Breast epithelium (tissue), 4 donors: ENCODE measurements at places on chromosomes 7 and 10. TPM values are rescaled to one million over a fixed set of nuclear protein-coding genes. Genes with fewer than 3 reads are reported as not detected.

The WNT16 gene
- 0.15 TPM for total RNA-seq

The TBC1D12 gene
- 29.4 TPM for total RNA-seq

The SYCE1 gene
- 3.9 TPM for total RNA-seq

The GNB2 gene
- total RNA-seq = 113 TPM

The LRRC61 gene
- total RNA-seq = 23.4 TPM
